Upper lobe of right lung (tissue), 1 donor: ENCODE measurements at places on chromosomes 16 and 17. TPM values are rescaled to one million over a fixed set of nuclear protein-coding genes. Genes with fewer than 3 reads are reported as not detected.

GRCh38 chr17:62965686-62966425, at the start of gene TANC2:
TSS of gene TANC2 (plus strand) at chr17:62966235. CDS start at chr17:63009560, 43,325 bp downstream.
- H3K27me3 ChIP-seq = no peaks in the 10 kb centered on the region
- peak within 1 kb of the TSS; percentile 78 for H3K4me3 ChIP-seq
- H3K36me3 ChIP-seq = no peaks in the 10 kb centered on the region
- peaks cover 23% of the 10 kb centered on the region for H3K4me1 ChIP-seq
- peak within 1 kb of the TSS; percentile 87 for H3K27ac ChIP-seq

GRCh38 chr17:39813631-39814030, 50.5 kb downstream of the IKZF3 start:
- no peaks in the 10 kb centered on the region for H3K27me3 ChIP-seq
- no peak overlapping the region for H3K27ac ChIP-seq
- no peaks in the 10 kb centered on the region for H3K4me1 ChIP-seq
- no peak overlapping the region for H3K4me3 ChIP-seq
- no peak for DNase-seq

DNA sequence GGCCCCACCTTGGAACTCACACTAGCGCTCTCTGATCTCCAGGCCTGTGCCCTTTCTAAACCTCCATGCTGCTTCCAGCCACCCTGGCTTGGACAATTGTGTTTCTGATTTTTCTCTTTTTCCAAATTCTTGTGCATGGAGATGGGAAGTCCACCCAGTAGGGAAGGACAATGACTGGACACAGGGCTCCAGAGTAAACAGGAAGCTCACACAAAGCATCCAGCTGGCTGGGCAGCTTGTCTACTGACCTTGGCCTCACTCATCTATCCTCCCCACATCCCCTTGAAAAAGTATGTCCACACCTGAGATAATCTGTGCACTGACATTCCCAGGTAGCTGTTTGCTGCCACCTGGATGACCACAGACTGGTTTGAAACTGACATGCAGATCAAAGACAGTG, 331.2 kb upstream of the MAF start:
- no peak overlapping the region for H3K27ac ChIP-seq
- H3K4me3 ChIP-seq = no peak overlapping the region
- no peaks in the 10 kb centered on the region for H3K36me3 ChIP-seq
- no peaks in the 10 kb centered on the region for H3K27me3 ChIP-seq

- DNase-seq = peak; percentile 94
- H3K27ac ChIP-seq = peak overlapping the region; percentile 51
- H3K4me3 ChIP-seq = peak overlapping the region; percentile 63
- no peaks in the 10 kb centered on the region for H3K27me3 ChIP-seq
These were observed 5.0 kb upstream of the SPATA20 start for GRCh38 chr17:50541716-50542688.

DNA sequence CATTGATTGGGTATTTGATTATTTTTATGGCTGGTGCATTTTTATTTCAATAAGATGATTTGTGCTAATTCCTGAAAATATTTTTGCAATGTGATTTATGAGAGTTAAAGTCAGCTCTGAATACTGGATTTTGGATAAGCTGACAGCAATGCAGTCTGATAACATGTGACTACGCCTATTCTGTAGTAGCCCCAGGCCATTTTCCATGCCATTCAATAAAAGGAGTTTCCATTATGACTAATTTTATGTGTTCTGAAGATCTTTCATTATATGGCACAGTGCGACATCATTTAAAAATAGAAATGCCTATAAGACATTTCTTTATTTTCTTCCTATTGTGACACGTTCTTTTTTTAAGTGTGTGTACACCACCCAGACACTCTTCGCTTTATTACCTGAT, 46.3 kb downstream of the KCNJ2 start:
- H3K27ac ChIP-seq = no peak overlapping the region
- H3K4me1 ChIP-seq = no peaks in the 10 kb centered on the region

GRCh38 chr16:57862698-57863433, 60.6 kb upstream of the KIFC3 start:
- H3K27ac ChIP-seq = no peak overlapping the region
- no peaks in the 10 kb centered on the region for H3K4me1 ChIP-seq
- no peak for DNase-seq
- H3K4me3 ChIP-seq = no peak overlapping the region
- H3K27me3 ChIP-seq = no peaks in the 10 kb centered on the region

- no peak overlapping the region for H3K4me3 ChIP-seq
- H3K27ac ChIP-seq = no peak overlapping the region
- DNase-seq = no peak
- H3K4me1 ChIP-seq = peaks cover 15% of the 10 kb centered on the region
- no peaks in the 10 kb centered on the region for H3K36me3 ChIP-seq
- H3K27me3 ChIP-seq = no peaks in the 10 kb centered on the region
These were observed 283.1 kb downstream of the SNX29 start for GRCh38 chr16:12259651-12260050.

DNA sequence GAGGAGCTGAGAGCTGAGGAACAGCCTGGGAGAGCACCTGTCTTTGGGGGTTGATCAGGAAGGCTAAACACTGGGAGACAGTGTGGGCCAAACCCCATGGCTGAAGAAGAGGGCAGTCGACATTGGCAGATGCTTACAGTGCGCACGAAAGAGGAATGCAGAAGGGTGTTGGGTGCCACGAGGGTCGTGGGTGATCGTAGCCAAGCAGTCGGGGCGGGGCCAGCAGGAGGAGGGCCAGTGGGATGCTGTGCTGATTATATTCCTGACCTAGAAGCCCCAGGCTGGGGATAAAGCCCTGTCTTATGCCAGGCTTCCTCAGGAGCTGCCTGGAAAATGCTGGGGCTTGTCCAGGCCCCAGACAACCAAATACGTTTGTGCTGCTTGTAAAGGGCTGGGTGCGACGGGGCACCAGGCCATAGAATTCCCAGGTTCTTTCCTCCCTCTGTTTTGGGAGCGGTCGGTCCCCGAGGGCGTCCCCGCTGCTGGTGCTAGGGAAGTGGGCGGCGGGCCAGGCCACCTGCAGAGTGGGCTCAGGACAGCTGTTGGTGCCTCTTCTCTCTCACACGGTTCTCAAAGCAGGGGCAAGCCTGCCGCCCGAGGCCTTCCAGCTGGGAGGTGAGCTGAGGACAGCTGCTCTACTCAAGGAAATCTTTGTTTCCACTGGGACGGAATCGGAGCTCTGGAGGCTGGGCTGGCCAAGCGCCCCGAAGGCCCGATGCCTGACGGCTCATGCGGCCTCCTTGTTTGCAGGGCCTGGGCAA, 10.0 kb downstream of the C1QTNF1 start:
- DNase-seq = peak; percentile 69
- H3K4me1 ChIP-seq = peaks cover 28% of the 10 kb centered on the region
- no peak overlapping the region for H3K4me3 ChIP-seq
- no peaks in the 10 kb centered on the region for H3K36me3 ChIP-seq
- H3K27ac ChIP-seq = peak overlapping the region; percentile 51

DNA sequence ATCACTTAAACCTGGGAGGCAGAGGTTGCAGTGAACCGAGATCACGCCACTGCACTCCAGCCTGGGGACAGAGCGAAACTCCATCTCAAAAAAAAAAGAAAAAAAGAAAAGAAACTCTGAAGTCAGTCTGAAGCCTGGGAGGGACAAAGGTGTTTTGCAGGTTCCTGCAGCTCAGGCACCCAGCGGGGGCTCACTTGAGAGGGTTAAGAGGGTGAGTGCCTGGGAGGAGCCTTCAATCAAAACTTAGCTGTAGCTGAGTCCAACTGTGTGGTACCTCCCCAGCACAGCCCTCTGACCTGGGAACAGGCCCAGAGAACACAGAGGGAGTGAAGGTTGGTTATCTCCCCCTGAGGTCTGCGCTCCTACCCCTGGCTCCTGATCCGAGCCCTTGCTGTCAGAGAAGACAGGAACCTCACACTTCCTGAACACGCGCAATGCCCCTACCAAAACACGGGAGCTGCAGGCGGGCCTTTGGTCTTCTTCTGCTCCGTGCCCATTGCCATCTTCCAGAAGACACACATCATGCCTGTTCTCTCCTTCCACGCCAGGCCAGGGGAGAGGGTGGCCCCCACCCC, 20.4 kb upstream of the ZC3H18 start:
- H3K27me3 ChIP-seq = peaks cover 20% of the 10 kb centered on the region
- H3K27ac ChIP-seq = no peak overlapping the region
- no peak overlapping the region for H3K4me3 ChIP-seq

GRCh38 chr17:58314706-58315015, 13.9 kb downstream of the TSPOAP1 start:
- H3K36me3 ChIP-seq = no peaks in the 10 kb centered on the region
- H3K27ac ChIP-seq = no peak overlapping the region
- H3K4me3 ChIP-seq = no peak overlapping the region
- H3K27me3 ChIP-seq = no peaks in the 10 kb centered on the region

DNA sequence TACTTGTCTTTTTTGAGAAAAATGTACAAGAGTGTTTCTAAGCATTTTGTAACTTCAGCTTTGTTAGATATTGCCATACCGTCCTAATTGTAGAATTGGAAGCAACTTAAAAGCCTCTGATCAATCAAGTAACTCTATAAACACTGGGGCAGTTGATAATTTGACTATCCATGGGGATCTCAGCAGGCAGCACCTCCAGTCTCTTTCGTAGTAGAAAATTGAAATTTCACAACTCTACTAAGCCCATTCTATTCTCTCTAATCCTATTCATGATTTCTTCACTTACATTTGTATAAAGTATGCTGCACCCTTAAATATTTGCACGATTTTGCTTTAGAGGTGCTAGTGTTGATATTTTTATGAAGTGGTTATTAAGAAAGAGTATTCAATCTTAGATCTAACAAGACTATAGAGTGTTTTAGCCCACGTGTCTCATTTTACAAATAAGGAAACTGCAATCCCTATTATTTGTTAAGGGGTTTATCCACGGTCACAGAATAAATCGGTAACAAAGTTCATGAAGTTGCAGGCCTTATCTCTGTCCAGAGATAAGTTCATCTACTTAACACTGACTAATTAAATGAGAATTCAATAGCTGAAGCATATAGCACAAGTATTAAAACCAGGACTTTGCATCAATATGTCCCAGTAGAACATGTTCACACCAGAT, 10.9 kb downstream of the ABCA6 start:
- no peaks in the 10 kb centered on the region for H3K4me1 ChIP-seq
- peaks cover 9% of the 10 kb centered on the region for H3K36me3 ChIP-seq
- H3K4me3 ChIP-seq = no peak overlapping the region
- DNase-seq = no peak

- no peak overlapping the region for H3K27ac ChIP-seq
- no peak for DNase-seq
- H3K27me3 ChIP-seq = no peaks in the 10 kb centered on the region
These were observed 34.1 kb downstream of the MEOX1 start for GRCh38 chr17:43627653-43628052.

- H3K27me3 ChIP-seq = no peaks in the 10 kb centered on the region
- DNase-seq = no peak
- peaks cover 2% of the 10 kb centered on the region for H3K4me1 ChIP-seq
- no peak overlapping the region for H3K27ac ChIP-seq
- H3K36me3 ChIP-seq = no peaks in the 10 kb centered on the region
- no peak overlapping the region for H3K4me3 ChIP-seq
These were observed 43.8 kb upstream of the ACSM2B start for GRCh38 chr16:20620003-20620402.

- H3K4me1 ChIP-seq = peaks cover 8% of the 10 kb centered on the region
- H3K27me3 ChIP-seq = no peaks in the 10 kb centered on the region
- no peak overlapping the region for H3K4me3 ChIP-seq
- H3K27ac ChIP-seq = no peak overlapping the region
- H3K36me3 ChIP-seq = no peaks in the 10 kb centered on the region
These were observed 12.1 kb upstream of the RIPOR1 start for GRCh38 chr16:67516296-67517154.

DNA sequence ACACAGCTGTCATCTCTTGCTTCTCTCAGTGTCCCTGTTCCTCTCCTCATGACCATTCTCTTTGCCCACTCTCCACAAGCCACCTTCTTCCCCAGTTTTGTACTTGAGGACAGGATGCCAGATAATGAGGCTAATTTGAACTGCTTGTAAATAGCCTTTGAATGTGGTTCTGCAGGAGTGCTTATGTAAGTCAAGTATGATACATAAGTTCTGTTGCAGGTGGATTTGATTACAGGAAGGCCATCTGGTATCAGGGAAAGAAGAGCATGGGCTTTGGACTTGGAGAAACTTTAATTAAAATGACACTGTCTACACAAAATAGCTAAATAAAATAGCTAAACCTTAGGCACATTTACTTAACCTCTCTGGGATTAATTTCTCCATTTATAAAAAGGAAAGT, 120.2 kb upstream of the HLF start:
- no peaks in the 10 kb centered on the region for H3K36me3 ChIP-seq
- H3K4me1 ChIP-seq = no peaks in the 10 kb centered on the region
- H3K27me3 ChIP-seq = no peaks in the 10 kb centered on the region
- H3K4me3 ChIP-seq = no peak overlapping the region
- H3K27ac ChIP-seq = no peak overlapping the region

DNA sequence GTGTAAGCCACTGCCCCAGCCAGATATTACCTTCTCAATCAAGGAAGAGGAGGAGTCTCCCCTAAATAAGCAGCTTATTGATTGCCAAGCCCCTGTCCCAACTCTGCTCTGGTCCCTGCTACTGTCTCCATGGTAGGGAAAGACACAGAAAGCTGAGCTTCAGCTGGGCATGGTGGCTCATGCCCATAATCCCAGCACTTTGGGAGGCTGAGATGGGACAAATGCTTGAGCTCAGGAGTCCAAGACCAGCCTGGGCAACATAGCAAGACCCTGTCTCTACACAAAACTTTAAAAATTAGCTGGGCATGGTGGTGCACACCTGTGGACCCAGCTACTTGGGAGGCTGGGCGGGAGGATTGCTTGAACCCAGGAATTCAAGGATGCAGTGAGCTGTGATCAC, 6.6 kb downstream of the JUP start:
- no peak overlapping the region for H3K27ac ChIP-seq
- peaks cover 84% of the 10 kb centered on the region for H3K4me1 ChIP-seq
- H3K36me3 ChIP-seq = no peaks in the 10 kb centered on the region
- no peaks in the 10 kb centered on the region for H3K27me3 ChIP-seq
- DNase-seq = no peak

- H3K36me3 ChIP-seq = peaks cover 22% of the 10 kb centered on the region
- peak; percentile 59 for DNase-seq
- H3K27me3 ChIP-seq = peaks cover 79% of the 10 kb centered on the region
- peak overlapping the region; percentile 65 for H3K4me3 ChIP-seq
- H3K27ac ChIP-seq = peak overlapping the region; percentile 91
These were observed 5.5 kb downstream of the TBX2 start for GRCh38 chr17:61404913-61405685.

IRX3 gene
- 89.2 TPM for total RNA-seq

KRT9 gene
- total RNA-seq = not detected

LGALS9B gene
- total RNA-seq = not detected

SLFN14 gene
- not detected for total RNA-seq

KRTAP2-3 gene
- not detected for total RNA-seq
